ENCODE measurements at places on chromosomes 6 and 20. TPM values are rescaled to one million over a fixed set of nuclear protein-coding genes. Genes with fewer than 3 reads are reported as not detected.
A peak's percentile ranks its signal among the peaks of the same experiment; 100 is the strongest.

GRCh38 chr6:160477901-160478300 lies 129.7 kb downstream of the SLC22A3 start:
- DNase-seq: no peak

DNA sequence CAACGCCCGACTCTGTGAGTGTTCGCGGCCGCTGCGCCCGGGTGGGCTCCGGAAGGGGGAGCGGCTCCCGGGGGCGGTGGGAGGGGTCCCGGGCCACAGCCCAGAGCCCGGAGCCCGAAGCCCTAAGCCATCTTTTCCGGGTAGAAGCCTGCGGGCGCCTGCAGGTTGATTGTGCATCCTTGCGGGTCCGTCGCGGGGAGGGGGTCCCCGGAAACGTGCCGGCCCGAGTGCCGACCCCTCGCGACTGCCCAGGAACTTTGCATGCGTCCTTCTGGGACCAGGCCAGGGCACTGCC lies 413 bp downstream of the PTPRA start:
- peak; percentile 83 for DNase-seq

DNA sequence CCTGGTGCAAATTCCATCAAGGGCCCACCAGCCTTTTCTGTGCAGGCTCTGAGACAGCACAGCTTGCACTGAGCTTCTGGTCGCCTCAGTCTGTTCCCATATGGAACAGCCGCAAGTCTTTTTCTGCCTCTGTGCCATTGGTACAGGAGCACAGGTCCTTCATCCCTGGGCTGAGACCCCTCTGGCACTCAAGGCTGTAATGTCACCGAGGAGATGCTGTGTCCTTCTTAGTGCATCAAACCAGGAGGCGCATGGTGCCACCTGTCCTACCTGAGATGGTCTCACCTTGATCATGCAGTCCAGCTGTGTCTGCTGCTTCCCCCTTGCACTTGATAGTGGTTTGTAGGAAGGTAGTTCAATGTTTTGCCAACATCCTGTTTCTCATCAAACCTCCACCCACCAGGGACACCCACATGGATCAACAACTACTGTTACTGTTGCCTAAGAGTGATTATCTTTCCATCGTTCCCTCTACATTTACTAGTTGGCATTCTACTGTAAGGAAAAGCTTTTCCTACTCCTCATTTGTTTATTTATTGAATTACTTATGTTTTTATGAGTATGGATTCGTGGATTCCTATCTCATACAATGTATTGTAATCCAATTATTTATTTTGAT lies 29.0 kb downstream of the FAM50B start:
- DNase-seq: no peak

GRCh38 chr6:20487669-20488375 lies 46.4 kb upstream of the CDKAL1 start:
- no peak for DNase-seq

DNA sequence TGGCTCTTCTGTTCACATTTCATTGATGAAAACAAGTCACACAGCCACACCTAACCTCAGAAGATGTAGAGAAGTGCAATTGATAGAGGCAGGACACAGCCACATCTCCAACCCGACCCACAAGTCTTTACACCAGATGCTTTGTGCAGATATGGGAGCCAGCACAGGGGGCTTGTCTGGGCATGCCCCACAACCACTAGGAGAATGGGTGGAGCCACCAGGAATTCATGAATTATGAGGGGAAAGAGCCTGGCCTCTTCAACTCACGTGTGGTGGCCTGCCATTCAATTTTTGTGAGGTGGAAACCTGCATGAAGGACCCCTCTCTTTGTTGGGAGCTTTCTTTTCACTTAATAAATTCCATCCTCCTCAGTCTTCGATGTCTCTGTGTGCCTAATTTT lies 79.1 kb downstream of the OGFRL1 start:
- no peak for DNase-seq

DNA sequence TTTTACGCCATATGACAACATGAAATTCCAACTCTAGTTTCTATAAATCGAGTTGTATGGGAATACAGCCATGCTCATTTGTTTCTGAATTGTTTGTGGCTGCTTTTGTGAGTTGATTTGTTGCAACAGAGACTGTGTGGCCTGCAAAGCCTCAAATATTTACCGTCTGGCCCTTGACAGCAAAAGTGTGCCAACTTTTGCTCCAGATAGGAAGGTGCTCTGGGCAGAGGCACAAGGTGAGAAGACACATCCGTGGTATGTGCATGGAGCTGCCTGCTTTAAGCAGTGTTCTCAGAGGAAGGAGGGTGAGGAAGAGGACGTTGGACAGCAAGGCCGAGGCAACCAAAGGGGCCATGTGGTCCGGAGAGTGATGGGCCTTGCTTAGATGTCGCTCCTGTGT lies 57.4 kb downstream of the IYD start:
- DNase-seq: no peak

SLC44A4 gene
- total RNA-seq: 0.42 TPM

SH3BGRL2 gene
- 0.25 TPM for total RNA-seq

TXLNB gene
- total RNA-seq: 0.72 TPM

Measured in CD8-positive, alpha-beta T cell (primary cell).